ENCODE measurements at places on chromosomes 16 and 17. TPM values are rescaled to one million over a fixed set of nuclear protein-coding genes. Genes with fewer than 3 reads are reported as not detected.

DNA sequence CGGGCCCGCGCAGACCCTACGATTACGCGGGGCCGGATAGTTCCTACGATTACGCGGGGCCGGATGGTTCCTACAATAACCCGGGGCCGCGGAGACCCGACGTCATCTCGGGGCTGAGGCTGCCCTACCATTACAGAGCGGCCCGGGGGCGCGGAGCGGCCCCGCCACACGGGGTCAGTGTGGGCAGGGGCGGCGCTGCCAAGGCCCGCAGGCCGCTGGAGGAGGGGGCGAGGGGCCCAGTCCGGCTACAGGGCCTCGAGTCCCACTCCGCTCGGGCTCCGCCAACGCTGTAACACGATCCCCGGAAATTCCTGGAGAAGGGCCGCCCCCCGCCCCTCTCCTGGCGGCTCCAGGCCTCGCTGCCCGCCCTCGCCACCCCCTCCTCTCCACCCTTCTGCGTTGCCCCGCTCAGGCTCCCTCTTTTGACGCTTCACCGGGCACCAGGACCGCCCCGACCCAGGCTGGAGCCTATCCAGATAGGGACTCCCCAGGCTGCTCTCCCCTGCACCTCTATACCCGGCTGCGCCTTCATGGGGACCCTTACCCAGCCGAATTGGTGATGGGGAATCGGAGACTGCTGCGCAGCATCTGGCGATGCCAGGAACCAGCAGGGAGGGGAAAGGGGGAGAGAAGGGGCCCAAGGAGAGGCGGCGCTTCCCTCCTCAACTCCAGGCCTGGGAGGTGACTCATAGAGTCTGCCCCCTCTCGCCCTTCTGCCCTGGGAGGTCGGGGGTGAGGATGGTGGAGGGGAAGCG, at the start of gene RAB34:
Gene RAB34 (minus strand): TSS at position 291 of the 755 bp plus-strand sequence. CDS start 602 bp downstream, outside the sequence.
- ATAC-seq = peak; percentile 65

Gene GOT2
- 58.3 TPM for total RNA-seq

GRCh38 chr16:62256406-62256805, 220.2 kb upstream of the CDH8 start:
- peak; percentile 82 for ATAC-seq

DNA sequence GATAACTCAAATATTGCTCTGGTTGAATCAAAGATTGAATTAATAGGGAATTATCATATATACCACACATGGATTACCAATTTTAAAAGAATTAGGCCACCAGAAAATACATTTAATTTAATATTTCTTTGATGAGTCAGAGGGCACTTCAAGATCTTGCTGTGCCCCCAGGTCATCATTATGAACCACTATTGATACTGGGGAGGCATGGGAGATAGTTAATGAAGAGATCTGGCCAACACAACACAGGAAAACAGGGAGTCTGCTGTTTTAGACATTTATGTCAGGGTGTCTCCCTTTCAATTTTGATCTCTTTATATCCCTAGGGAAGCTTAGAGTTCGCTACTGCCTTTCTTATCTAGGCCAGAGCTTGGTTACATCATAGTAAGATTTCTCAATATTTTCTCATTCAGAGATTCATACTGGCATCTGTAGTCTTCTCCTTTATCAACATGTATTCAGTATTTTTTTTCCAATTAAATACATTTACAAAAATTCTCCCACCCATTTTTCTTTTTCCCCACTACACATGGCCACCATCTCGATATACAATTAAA, 158.3 kb upstream of the ZFHX3 start:
- no peak for ATAC-seq

GRCh38 chr17:42509841-42510240, 26.2 kb upstream of the NAGLU start:
- ATAC-seq = no peak

Gene NPIPB9
- total RNA-seq = 1.6 TPM

DNA sequence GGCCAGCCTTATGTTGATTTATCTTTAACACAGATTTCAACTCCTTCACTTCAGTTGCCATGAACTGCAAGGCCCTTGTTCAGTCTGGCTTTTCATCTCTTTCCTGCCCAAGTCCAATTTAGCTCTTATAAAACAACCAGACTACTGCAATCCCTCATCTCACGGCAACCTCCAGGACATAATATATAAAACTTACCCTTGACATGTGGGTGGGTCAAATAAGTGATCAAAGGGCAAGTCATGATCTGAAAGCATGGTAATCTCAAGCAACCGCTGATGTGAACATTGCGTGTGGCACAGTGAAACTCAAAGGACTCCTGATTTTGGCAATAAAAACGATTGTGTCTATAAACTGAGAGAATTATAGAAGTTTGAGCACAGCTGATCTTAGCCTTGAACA, 364.6 kb downstream of the CDH13 start:
- no peak for ATAC-seq

Gene ASPA
- total RNA-seq = 35.9 TPM

- no peak for ATAC-seq
These were observed 17.8 kb downstream of the PROCA1 start for GRCh38 chr17:28693869-28694268.

DNA sequence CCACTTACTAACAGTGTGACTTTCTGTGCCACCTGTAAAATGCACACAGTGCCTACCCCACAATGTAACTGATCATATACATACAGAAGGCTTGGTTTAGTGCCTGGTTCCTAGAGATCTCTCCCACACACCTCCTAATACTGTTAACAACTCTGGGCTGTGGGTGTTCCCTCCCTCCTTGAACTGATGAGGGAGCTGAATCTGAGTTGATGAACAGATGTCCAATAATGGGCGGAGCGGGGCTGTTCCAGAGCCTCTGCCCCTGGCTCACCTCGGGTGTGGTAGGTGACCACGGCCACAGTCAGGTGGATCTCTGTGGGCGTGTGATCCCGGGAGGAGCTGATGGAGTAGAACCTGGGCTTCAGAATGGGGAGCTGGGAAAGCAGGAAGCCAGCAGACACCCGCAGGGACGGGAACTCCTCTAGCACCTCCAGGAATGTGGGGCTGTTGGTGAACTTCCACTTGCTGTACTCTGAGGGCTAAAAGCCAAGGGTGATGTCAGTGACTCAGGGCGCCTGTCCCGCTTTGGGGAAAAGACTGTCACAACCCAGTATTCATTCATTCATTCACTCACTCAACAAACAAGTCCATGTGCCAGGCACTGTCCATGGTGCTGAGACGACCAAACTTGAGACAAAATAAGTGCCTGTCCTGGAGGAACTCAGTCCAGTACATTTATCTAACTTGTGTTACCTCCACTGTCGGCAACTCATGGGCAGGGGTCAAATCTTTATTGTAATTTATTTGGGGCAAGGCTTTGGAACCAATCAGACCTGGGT, 37.6 kb downstream of the NOS2 start:
- ATAC-seq = peak; percentile 23

DNA sequence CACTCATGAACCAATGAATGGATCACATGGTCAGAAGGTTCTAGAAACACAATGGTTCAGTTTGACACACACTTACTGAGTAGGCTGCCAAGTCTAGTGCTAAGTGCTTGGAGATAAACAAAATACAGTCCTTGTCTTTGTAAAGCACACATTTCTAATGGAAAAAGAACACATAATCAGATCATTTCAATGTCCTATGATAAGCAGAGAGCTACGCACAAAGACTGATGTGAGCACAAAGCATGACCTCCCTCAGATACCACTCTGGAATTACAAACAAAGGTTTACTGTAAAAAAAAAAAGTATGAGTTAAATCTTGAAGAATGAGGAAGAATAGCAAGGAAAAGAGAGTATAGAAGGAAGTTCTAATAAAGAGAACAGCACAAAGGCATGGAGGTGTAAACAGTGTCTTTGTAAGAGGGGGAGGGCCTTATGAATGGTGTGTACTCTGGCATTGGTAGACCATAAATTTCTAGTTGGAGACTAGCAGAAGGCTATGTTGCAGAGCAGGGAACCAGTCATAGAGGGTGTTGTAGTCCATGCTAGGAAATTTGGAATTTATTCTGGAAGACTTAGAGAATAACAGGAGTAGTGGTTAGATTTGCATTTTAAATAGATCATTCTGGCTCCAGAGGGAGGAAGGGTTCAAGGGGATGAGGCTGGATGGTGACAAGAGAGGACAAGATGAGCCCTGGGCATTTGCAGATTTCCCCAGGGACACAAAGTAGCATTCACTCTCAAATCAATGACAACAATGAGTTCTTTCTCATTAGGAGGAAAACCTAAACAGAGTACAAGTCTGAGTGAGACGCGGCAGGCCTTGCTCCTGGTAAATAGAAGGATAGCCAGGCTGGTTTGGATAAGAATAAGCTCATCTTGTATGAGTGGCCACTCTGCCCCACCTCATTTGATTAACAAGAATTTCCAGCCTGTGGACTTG, 468.0 kb downstream of the TOX3 start:
- ATAC-seq = no peak

- ATAC-seq = no peak
These were observed 30.1 kb downstream of the CIITA start for GRCh38 chr16:10906914-10907756.

Gene CDH3
- total RNA-seq = 0.86 TPM

DNA sequence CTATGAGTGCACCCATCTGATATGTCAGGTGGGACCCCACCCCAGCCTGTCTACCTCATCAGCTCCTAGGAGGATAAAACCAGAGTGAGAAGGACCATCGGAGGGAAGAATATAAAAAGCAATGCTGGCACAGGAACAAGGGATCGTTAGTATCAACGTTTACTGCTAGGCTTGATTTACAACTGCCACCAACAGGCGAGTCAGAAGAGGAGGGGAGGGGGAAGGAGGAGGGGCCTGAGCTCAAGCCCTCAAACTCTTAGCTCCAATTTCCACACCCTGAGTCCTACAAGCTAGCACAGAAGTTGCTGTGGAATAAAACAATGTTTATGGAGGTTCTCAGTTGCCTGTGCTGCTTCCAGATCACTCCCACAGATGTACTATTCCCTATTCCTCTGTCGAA, 234.5 kb downstream of the C16orf78 start:
- ATAC-seq = peak; percentile 60

Gene KRTAP1-5
- not detected for total RNA-seq

Gene POLR3K
- total RNA-seq = 15.2 TPM

Gene TBX21
- not detected for total RNA-seq

Gene SLC52A1
- total RNA-seq = 0.21 TPM

Gene RHBDL1
- 2.7 TPM for total RNA-seq

DNA sequence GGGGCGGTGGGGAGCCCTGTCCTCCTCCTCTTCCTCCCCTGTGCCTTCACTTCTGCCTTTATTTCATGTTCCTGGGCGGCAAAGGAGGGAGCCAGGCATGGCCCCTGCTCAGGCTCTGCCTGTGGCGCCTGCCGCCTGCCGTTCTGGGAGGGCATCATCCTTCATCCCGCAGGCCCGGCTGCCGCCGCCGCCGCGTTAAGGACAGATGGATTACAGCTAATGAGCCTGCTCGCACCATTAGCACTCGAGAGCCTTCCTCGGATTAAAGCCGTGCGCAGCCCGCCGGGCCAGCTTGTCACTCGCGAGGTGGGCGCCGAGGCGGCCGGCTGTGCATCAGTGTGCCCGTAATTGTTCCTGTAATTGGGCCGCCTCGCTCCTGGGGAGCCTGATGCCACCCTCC, 127.7 kb upstream of the GSE1 start:
- peak; percentile 76 for ATAC-seq

Gene PRKCB
- total RNA-seq = 5.8 TPM

- no peak for ATAC-seq
These were observed 8.6 kb downstream of the NEUROD2 start for GRCh38 chr17:39599004-39599664.

Gene TEX14
- 0.36 TPM for total RNA-seq

DNA sequence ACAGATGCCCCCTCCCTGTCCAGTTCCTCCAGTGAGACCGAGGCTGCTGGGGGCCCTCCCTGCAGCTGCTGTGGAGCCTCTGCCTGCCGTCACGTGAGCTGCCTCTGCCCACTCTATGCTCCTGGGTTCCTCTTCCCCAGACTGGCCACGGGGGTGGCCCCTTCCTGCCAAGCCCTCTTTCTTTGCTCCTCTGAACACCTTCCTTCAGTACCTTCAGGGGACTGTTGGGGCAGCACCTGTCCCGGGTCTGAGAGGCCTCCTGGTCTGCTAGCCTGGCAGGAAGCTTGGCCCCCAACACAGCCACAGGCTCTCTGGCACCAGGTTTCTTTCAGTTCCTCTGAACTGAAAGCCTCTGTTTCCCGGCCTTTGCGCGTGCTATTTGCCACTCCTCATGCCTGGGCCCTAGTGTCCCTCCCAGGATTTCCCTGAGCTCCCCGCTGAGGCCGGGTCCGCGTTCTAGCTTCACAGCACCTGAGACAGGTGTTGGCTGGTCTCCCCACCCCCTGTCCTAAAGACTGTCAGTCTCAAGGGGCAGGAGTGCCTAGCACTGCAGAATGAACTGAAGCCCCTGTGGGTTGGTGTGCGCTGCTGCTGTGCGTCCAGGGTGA, 6.6 kb upstream of the ATP6V0C start:
- ATAC-seq = no peak

DNA sequence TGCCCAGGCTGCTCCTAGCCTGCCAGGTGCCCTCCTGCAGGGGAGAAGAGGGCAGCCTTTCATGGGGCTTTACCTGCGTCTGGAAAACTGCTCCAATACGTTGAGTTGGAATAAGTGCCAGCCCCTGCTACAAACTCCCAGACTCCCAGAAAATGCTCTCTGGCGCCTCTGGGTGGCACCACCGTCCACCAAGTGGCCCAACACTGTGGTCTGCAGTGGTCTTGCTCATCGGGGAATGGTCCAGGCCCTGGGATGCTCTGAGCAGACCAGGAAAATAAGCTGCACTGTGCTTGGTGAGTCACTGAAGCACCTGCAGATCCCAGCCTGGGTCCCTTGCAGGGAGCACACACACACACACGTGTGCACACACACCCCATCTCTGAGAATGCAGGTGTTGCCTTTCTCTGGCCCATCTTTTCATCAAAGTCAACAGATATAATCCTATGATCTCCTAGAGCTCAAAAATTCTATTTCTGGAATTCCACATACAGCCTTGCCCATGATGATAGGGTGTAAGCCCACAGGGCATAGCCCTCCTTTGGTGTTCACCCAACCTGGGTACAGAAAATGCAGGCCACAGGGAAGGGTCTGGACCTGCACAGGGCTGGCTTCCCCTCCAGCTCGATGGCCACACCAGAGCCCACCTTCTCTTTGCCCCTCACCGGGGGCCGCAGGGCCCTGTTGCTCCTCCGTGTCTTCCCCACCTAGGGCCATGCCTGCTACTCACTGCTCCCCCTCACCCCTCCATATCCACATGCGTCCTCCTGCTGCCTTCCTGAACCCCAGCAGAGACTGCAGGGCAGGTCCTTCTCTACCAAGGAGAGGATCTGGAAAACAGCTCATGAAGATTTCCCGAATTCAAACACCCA, 20.5 kb downstream of the CDIP1 start:
- ATAC-seq = peak; percentile 68

Gene CASKIN1
- 5.8 TPM for total RNA-seq

Gene ADORA2B
- 2.8 TPM for total RNA-seq

Gene HP
- 0.50 TPM for total RNA-seq

Gene NSMCE1
- total RNA-seq = 77.3 TPM

DNA sequence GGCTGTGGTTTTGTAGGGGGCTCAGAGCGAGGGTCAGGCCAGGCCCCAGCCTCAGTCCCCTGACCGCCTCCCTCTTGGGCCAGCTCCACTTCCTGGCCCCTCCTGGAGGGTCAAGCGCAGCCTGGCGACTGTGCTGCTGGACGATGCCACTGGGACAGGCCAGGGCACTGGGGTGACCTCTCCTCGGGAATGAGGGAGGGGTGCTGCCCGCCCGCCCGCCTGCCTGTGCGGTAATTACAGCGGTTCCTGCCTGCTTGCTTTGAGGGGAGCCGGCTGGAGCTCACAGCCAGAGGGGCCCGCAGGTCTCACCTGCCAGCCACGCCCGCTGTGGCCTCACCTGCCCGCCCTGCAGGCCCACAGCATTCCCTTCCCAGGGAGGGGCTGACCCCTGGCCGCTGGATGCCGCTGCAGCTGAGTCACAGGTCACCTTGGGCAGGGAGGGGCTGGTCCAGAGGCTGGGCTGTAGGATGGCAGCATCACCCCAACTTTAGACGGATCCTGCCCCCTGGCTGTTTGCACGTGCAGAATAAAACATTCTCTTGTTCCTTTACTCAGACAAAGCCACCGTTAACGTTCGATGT, 76.7 kb upstream of the CBX4 start:
- ATAC-seq = peak; percentile 56

Gene TLE7
- not detected for total RNA-seq

Data from motor neuron (in vitro differentiated cells).